ENCODE measurements at places on chromosomes 11 and 22.
A peak's percentile ranks its signal among the peaks of the same experiment; 100 is the strongest.

GRCh38 chr22:40678493-40679248, 613 bp upstream of the MCHR1 start:
- DNase-seq: no peak

DNA sequence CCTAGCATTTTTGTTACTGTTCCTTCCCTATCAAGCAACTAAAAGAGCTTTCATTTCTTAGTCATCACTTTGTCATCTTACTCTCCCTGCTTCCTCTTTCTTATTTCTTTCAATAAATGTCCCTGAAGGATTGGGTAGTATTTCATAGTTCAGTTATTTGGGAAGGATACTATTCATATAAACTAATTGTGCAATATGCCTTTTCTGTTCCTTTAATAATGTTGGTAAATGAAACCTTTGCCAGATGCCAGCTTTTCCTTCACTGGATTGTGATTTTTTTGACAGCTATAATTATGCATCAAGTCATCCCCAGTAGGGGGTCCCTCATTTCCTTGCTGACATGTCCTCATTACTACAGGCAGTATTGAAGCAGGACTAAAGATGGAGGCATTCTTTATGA, 101.7 kb downstream of the ATM start:
- DNase-seq: no peak

- DNase-seq: no peak
Measured at GRCh38 chr11:102194990-102195389, 84.7 kb downstream of the YAP1 start.

DNA sequence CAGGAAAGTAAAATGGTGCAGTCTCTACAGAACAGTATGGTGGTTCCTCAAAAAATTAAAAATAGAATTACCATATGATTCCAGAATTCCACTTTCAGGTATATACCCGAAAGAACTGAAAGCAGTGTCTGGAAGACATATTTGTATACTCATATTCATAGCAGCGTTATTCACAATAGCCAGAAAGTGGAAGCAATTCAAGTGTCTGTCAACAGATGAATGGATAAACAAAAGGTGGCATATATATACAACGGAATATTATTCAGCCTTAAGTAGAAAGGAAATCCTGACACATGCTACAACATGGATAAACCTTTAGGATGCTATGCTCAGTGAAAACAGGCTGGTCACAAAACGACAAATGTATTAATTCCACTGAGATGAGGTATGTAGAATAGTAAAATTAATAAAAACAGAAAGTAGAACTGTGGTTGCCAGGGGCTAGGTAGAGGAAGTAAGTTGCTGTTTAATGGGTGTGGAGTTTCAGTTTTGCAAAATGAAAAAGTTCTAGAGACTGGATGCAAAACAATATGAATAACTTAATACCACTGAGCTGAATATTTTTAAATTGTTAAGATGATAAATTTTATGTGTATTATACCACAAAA, 14.5 kb downstream of the SAA1 start:
- no peak for DNase-seq

- DNase-seq: no peak
Measured at GRCh38 chr11:130544266-130544665, 95.8 kb downstream of the ADAMTS15 start.

GRCh38 chr11:45692808-45693453, 27.5 kb upstream of the CHST1 start:
- DNase-seq: no peak

GRCh38 chr11:78370406-78371172, 47.0 kb downstream of the GAB2 start:
- no peak for DNase-seq

GRCh38 chr11:77252555-77253270, 48.8 kb downstream of the GDPD4 start:
- no peak for DNase-seq

- DNase-seq: no peak
Measured at GRCh38 chr11:104151404-104152204, 12.3 kb downstream of the PDGFD start.

DNA sequence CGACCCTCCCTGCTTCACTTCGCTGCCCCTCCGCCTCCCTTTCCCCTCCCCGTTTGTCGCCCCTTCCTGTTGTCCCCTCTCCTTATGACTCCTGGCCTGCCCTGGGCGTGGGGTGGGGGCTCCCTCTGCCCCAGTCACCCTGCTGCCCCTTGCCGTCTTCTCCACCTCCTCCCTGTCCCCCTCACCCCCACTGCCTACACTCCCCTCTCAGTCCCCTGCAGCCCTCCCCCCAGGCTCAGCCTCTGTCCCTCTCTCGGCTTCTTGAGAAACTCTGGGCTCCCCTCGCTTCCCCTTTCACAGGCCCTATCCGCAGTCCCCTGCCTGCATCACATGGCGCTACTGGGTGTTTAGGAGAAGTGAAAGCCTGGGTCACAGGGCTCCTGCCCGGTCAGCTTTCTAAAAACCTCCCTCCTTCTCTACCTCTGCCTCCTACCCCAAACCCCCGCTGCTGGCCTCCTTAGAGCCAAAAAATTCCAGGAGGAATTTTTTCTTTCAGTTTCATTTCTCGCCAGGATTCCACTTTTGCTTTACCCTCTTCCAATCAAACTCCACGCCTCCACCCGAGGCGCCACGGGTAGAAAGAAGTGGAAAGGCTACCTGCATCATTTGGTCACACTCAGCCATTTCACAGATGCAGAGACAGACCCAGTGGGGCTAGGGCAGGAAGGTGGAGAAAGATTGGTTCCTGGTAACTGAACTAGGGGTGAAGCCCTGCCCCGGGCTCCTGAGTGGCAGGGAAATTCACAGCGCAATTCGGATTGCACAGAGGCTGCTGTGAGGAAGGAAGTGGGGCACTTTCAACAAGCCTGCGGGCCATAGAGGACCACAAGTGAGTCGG, at the start of gene SLC15A3:
Gene SLC15A3 (minus strand): TSS at position 273 of the 838 bp plus-strand sequence. CDS start 625 bp downstream, outside the sequence.
- DNase-seq: peak; percentile 50

- DNase-seq: no peak
Measured at GRCh38 chr11:94134651-94135512, 6.2 kb downstream of the PANX1 start.

GRCh38 chr11:27052668-27053067, 12.1 kb downstream of the BBOX1 start:
- no peak for DNase-seq

DNA sequence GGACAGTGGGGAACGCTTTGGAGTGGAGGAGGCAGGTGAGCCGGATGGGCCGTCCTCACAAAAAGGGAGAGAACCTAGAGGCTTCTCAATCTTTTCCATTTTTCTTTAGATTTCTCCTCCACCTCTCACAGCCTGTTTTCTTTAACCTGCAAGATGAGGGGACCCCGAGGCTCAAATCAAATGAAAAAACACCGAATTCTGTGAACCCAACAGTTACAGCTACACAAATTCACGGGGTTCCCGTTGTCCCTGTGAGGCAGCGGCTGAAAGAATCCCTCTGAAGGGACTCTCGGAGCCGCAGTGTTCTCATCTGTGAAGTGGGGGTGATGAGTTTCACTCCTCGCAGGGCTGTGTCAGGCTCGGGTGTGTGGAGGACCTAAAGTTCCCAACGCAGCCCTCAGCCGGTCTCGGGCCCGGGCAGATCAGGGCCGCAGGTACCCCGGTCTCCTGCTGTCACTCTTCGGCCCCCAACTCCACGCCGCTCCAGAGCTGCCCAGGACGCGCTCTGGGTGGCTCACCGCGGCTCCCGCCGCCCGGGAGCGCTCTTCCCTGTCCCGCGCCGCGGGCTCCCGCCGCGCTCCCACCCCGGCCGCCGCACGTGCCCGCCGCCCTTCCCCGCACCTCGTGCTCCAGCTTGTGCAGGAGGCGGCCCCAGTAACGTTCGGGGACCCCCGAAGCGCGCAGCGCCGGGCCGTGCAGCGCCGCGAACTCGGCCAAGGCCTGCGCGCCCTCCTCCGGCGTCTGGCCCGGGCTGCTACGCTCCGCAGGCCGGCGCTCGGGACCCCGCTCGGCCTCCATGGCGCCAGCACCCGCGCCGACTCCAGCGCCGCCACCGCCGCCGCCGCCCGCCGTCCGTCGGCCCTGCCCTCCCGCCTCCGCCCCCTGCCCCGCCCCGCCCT, at the start of gene TTLL12:
Gene TTLL12 (minus strand): TSS at position 863 of the 899 bp plus-strand sequence. CDS start 65 bp downstream, at position 798.
- peak; percentile 58 for DNase-seq

- DNase-seq: no peak
Measured at GRCh38 chr11:32779136-32779535, 15.3 kb downstream of the CCDC73 start.

DNA sequence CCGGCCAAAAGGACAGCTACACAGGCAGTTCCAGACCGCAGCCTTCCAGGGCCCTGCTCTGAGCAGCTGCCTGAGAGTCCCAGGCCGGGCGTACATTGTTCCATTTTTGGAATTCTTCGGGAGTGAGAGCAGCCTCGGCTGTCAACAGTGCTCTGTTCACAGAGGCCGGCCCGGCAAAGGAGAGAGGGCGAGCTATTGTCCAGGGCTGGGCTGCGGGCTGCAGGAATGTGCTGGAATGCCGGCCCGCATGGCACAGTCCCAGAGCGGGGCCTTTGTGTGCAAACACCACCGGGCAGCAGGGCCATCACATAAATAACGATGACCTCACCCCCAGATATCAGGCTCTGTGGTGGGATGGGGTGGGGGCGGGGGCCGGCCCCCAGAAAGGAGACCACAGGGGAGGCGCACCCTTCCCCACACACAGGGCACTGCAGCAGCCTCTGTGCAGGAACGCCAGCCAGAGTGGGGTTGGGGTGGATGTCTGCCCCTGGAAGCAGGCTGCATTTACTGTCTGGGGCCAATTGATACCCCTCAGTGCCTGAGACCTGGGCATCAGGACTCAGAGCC, 15.8 kb downstream of the LINC01488 start:
- DNase-seq: no peak

DNA sequence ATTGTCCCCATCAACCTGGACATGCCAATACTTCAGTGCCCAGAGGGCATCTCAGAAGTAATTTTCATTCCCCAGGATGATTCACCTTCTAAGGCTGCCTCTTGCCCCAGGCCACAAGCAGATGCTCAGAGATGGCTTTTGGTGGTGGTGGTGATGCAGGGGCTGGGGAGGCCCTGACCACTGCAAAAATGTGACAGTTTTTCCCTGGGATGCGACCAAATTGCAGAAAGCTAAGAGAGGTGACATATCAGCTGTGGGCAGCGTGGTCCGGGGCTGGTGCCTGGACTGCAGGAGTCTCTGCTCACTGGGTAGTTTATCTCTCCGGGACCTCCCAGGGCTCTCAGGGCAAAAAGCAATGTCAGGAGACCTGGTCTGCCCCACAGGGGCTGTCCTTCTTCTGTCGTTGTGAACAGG, 39.7 kb upstream of the ACCSL start:
- no peak for DNase-seq

DNA sequence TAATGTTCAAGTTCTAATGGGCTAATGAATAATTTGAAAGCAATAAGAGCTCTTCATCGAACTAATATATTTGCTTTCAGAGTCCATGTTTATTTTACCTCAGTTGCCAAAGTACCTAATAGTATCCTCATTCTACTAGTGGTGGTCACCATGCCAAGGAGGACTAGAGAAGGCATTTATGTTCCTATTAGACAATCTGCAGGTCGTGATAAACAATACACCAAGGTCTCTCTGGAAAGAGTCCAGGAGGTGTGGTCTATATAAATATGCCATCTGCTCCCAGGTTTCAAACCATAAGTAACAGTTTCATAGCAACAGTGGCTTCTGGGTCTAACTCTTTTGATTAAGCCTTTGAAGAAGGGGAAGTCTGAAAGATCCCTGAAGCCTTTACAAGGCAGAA, 42.9 kb downstream of the ARFGAP3 start:
- no peak for DNase-seq
